ENCODE measurements at places on chromosomes 5 and 9.
A peak's percentile ranks its signal among the peaks of the same experiment; 100 is the strongest.

GRCh38 chr9:97813072-97813471 is 40.0 kb upstream of the FOXE1 start:
- no peak for DNase-seq

- DNase-seq = no peak
These were observed 15.0 kb downstream of the ANKRD33B start for GRCh38 chr5:10578869-10579268.

GRCh38 chr5:83418356-83419321 is 52.9 kb upstream of the VCAN start:
- DNase-seq = no peak

DNA sequence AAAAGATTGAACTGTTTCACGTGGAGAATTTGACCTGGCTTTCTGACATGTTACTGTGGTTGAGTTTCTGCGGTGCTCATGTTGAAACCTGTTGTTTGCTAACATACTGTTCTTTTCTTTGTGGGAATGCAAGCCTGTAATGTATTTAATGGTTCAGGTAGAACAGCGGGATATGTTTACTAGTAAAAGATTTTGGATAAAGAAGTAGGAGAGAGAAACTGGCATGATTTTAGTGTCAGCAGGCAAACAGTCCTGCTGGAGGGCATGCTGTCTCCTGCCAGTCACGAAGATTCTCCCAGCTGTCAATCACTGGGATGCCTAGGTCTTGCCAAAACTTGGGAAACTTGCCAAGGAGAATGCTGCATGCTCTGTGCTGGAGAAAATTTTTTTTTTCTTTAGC is 263.5 kb downstream of the TAF11L14 start:
- DNase-seq = no peak

DNA sequence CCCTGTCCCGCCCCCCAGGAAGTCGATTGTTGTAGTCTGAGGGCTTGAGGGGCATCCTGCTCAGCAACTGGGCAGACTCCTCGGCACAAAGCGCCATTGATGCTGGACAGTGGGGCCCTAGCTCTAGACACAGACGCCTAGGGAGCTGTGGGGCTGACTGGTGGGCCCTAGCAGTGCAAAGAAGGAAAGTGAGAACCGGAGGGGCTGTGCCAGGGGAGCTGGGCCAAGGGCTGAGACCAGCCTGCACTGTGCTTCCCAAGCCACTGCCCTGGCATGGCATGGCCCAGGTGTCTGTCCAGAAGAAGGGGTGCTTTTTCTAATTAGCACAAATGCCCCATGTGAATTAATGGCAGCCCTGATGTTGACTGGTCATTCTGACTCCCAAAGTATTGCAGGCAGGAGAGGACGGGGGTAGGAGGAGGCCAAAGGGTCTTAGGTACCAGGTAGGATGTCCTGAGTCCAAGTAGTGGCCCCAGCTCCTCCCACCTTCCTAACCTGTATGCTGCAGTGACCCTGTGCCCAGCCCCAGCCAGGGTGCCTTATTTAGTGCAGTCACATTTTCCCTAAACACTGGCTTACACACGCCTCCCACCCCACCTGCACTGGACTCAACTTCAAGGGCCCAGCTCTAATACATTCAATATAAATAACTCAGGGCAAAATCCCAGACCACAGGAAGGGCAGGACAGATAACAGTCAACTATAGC is 15.9 kb downstream of the TCF7 start:
- DNase-seq = no peak

GRCh38 chr9:18331808-18332209 is 142.1 kb upstream of the ADAMTSL1 start:
- no peak for DNase-seq

DNA sequence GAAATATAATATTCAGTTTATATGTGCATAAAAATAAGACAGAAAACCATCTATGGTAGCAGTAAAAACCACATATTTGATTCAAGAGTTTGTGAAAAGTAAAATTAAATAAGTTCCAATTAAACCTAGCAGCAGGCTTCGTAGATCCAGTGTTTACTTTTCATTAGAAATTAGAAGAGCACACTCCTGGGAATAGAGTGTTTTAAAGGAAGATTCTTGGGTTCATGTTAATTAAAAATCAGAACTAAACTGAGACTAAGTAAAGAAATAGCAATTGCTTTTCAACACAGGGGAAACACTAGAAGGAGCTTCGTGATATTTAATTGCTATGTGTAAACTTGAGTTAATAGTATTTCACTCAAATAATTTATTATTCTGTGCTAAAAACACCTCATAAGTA is 1097.8 kb upstream of the CDH18 start:
- no peak for DNase-seq

DNA sequence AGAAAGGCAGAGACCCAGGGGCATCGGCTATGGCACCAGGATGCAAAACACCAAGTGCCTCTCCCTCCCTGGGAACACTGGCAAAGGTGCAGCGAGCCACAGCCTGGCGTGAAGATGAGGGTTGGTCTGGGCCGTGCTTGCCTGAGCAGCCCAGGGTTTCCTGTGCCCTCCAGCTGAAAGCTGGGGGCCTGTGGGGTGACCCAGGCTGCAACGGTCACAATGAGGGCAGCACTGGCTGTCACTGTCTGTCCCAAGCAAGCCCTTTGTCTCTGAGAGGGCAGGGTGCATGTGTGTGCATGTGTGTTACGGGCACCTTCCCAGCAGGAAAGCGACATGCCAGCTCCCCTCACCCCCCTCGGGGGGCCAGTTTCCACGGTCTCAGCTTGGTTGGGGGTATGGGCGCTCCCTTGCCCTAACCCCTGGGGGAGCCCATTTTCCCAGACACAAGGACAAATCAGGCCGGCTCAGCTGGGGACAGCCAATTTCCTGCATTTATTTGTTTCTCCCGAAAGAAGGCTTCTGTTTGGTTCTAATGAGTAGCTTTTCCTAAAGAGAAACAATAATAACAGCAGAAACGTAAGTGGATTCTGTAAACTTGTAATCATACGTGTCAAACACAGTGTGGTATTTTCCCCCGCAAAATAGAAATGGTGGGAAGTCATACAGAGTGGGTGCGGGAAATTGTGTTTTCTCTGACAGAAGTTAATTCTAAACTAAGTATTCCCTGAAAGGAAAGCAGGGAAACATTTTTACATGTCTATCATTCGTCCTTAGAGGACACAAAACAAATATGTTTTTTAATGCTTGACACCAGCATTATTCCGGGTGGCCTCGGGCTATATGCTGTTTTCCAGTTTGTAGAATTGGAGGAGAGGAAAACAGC is 21.3 kb downstream of the MRPL36 start:
- DNase-seq = no peak

GRCh38 chr5:16392718-16393117 is 72.9 kb downstream of the ZNF622 start:
- peak; percentile 64 for DNase-seq

DNA sequence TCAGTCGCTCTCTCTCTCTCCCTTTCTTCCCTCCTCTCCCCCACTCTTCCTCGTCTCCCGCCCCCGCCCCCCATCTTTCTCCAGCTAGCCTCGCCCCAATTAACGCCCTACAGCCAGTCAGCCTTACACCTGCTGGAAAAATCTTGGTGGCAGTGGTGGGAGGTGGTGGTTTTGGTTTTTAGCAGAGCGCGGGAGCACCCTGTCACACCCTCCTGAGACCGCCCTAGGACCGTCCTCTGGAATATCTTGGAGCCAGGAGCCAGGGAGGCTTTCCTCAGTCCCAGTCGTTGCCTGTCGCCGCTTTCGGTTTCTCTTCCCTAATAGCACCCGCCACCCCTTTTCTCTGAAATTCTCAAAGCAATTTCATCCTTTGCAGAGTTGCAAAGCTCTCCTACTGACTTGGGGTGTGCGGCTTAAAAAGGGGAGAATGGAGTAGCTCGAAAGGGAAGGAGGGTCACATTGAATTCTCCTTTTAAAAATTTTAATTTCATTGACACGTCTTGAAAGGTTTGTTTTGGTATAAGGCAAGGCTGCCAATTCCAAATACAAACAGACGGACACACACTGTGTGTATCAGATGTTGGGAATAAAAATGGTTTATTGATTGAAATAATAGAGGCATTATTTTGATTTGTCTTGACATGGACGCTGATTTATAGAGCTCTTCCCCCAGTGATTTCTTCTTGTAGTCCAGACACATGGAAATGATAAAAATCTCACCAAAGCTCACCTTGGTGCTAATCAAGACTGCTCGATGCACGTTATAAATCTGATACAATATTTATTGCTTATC is 301.3 kb downstream of the PARP8 start:
- no peak for DNase-seq
